Activated T-cell treated with anti-CD3 and anti-CD28 coated beads, Interleukin-2, amount 50 U/mL, for 1 hour (primary cell): ENCODE measurements at places on chromosomes 1 and 21.

DNA sequence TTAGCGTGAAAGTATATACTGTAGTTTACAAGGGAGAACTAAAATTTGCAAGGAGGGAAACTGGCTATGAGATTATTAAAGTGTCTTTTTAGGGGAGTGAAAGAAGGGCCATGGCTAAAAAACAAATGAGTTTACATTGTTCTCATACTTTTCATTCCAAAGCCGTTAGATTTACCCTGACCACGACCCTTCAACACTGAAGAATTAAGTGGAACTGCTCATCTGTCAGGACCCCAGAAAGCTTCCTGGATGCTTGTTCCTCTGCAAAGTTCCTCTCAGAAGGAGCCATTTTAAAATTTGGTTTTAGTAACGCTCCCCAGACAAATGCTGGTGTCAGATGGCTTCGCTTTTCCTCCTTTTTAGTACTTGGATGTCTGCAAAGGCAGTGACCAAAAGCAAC lies 82.7 kb upstream of the ZBTB18 start:
- no peak for DNase-seq

GRCh38 chr1:226121587-226122400 lies 59.3 kb downstream of the H3-3A start:
- peak; percentile 83 for DNase-seq

DNA sequence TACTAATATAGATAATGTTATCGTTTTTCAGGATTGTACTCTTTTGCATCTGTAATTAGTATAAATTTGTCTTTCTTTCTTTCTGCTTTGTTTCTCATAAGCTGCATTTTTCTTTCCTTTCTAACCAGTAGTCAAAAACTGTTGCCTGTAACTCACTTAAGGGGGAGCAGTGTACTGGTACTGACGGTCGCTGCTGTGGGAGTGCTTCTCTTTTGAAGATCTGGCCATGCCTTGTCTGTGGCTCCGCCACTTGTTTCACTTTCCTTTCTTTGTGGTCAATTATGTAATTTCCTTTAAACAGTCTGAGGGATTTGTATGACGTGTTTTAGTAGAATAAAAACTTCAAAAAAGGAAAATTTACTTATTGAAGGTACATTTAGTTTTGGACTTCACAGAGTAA lies 37.0 kb downstream of the MIA3 start:
- DNase-seq = peak; percentile 64

DNA sequence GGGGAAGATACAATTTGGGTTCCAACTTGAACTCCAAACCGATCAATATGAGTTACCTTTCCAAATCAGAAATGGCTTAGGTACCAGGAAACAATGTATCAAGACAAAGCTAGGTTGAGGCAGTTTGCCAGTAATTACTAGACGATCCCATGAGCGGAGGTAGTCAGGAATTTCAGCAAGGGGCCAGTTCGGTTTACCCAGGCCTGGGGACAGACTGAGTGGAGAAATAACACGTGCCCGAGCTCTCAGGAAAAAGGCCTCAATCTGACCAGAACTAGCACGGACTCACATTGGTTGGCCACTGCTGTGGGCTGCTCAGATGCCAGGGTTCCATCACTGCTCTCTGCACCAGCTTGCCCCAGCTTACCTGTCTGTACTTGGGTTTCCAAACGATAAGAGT lies 15.3 kb downstream of the CLSTN1 start:
- no peak for DNase-seq

- no peak for DNase-seq
These were observed 738 bp upstream of the TRIM11 start for GRCh38 chr1:228407106-228408040.

GRCh38 chr1:202235856-202236837 lies 42.5 kb downstream of the LGR6 start:
- peak; percentile 67 for DNase-seq

DNA sequence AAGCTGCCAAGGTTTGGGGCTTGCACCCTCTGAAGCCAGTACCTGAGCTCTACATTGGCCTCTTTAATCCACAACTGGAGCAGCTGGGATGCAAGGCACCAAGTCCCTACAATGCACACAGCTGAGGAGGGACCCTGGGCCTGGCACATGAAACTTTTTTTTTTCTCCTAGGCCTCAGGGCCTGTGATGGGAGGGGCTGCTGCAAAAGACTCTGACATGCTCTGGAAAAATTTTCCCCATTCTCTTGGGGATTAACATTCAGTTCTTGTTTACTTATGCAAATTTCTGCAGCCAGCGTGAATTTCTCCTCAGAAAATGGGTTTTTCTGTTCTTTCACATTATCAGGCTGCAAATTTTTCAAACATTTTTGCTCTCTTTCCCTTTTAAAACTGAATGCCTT lies 1072.2 kb downstream of the BRINP3 start:
- DNase-seq = no peak

GRCh38 chr1:178330848-178331497 lies 165.8 kb downstream of the CLEC20A start:
- DNase-seq = no peak

- DNase-seq = peak; percentile 81
These were observed 29.9 kb upstream of the RPTN start for GRCh38 chr1:152188673-152189591.

DNA sequence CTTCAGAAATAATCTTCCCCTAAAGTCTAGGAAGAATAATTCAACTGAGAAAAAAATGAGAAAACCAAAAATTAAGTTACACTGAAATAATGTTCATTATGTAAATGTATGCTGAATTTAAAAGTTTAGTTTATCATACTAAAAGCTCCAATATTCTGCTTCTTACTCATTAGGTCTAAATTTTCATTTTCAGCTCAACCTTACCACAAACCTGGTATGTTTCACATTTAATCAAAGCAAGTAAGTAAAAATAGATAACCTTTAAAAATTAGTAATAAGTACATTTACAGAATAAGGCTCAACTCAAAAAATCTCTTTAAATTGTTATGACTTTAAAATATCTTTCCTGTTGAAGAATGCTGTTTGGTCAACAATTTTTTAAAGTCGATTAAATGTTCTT lies 15.0 kb downstream of the BTG3 start:
- no peak for DNase-seq

DNA sequence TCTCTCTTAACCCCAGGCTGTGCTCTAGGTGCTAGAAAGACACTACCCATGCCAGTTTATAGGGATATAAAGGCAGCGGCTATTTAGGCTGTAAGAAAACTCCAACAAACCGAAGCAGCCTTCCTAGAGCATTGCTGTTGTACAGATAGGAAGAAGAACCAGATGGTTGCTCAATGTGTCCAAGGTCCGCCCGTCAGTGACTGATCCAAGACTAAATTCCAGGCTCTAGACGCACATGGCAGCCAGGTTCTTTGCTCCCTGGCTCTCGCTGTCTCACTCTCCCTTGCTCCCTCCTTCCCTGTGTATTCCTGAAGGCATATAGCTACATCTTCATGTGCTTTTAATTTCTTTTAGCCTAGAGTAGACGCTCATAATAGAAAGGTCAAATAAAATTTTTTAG lies 303.4 kb downstream of the KIF26B start:
- no peak for DNase-seq

GRCh38 chr1:197336571-197336970 lies 68.5 kb downstream of the CRB1 start:
- DNase-seq = no peak

DNA sequence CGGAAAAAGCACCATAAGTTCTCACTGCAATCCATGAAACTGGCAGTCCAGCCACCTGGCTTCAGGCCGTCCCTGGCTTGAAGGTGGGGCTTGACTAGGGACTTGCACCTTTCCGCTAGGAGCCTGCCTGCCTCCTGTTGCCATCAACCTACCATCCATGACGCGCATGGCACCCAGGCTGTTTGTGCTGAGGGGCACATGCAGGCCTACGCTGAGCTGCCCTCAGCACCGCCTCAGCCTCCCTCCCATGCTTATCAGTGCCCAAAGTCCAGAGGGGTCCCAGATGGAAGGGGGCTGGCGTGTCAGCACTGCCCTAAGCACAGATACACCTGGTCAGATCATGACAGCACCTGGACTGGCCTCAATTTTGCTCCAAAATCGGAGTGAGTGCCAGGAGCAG lies 190.2 kb upstream of the LYPLAL1 start:
- no peak for DNase-seq

GRCh38 chr1:39635871-39636210 lies 3.6 kb downstream of the HEYL start:
- DNase-seq = no peak

- no peak for DNase-seq
These were observed at the start of gene C4BPB for GRCh38 chr1:207088701-207089626. Gene C4BPB, plus strand, starts transcription at chr1:207088860. Its CDS starts 672 bp downstream, at chr1:207089532.

GRCh38 chr1:204647114-204647804 lies 38.3 kb downstream of the LRRN2 start:
- no peak for DNase-seq

DNA sequence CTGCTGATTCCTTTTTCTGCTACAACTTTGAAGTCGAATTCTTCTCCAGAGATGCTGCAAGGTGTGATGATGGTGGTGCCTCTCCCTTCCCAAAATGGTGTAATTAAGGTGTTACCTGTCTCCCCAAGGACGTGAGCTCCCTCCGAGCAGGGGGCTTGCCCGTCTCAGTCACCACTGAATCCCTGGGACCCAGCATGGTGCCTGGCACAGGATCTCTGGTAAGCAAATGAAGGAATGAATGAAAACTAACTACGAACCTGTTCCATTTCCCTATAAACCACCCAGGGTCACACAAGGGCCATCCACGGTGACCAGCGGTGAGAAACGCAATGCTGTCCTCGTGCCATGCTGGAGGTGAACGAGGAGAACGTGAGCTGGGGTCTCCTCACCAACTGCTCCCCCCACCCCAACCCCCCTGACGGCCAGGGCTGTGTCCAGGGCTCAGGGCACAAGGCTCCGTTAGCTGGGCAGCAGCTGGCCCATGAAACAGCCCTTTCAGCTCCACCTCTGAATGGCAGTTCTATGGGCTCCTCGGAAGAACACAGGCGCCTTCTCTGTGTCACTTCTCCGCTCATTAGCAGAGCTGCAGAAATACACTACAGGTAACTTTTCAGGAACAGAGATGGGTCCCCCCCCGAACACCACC lies 2.2 kb upstream of the MATN1 start:
- no peak for DNase-seq

DNA sequence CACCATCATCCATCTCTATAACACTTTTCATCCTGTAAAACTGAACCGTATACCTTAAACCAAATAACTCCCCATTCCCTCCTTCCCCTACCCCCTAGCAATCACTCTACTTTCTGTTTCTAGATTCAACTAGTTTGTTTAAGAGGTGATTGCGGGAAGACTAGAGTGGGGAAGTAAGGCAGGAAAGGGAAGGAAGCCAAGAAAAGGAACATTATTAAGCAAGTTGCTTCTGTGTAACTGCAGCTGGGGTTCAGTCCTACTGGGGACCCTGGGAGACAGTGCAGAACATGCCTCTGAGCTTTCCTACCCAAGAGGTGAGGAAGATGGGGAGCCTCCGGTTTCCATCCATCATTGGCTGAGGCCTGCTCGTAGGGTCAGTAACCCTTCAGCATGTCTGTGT lies 28.9 kb upstream of the H3-3A start:
- no peak for DNase-seq

GRCh38 chr1:77276941-77277340 lies 4.9 kb upstream of the AK5 start:
- no peak for DNase-seq

GRCh38 chr1:25944986-25945385 lies 38.8 kb upstream of the STMN1 start:
- DNase-seq = no peak

GRCh38 chr1:219271818-219272535 lies 98.3 kb downstream of the LYPLAL1 start:
- DNase-seq = no peak

GRCh38 chr1:200048244-200048643 lies 20.7 kb downstream of the NR5A2 start:
- no peak for DNase-seq

DNA sequence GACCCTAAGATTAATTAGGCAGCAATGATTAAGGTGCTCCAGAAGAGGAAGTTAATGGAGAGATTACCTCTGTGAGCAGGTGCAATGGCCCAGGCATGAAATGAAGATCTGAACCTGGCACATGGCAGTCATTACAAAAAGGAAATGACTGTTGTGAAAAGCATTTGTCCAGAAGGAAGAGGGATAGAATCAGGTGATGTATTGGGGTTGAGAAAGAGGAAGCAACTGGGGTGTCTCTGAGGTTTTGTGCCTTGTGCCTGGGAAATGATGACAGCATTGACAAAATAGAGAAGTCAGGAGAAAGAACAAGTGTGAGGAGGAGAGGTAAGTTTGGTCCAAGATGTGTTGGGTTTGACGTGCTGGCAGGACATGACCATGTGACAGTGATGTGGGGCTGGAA lies 5.6 kb downstream of the CRCT1 start:
- no peak for DNase-seq

DNA sequence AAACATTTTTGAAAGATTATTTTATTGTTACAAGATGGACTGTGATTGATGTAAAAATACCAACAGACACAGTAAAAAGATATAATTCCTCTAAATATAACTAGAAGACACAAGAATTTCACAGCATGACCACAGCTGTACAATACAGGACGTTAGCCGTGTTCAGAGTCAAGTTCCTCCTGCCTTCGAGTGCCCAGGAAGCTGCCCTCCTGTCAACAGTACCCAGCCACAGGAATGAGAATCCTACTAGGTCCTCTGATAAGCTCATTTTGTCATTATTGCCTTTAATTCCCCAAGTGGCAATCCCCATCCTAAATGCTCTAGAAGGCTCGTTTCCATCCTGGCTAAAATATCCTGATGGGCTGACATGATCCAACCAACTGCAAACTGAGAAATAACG lies 16.4 kb upstream of the CAPN2 start:
- DNase-seq = no peak

GRCh38 chr1:47393141-47393540 lies 22.9 kb upstream of the FOXE3 start:
- no peak for DNase-seq

- no peak for DNase-seq
These were observed 9.8 kb upstream of the USP25 start for GRCh38 chr21:15719976-15720375.

DNA sequence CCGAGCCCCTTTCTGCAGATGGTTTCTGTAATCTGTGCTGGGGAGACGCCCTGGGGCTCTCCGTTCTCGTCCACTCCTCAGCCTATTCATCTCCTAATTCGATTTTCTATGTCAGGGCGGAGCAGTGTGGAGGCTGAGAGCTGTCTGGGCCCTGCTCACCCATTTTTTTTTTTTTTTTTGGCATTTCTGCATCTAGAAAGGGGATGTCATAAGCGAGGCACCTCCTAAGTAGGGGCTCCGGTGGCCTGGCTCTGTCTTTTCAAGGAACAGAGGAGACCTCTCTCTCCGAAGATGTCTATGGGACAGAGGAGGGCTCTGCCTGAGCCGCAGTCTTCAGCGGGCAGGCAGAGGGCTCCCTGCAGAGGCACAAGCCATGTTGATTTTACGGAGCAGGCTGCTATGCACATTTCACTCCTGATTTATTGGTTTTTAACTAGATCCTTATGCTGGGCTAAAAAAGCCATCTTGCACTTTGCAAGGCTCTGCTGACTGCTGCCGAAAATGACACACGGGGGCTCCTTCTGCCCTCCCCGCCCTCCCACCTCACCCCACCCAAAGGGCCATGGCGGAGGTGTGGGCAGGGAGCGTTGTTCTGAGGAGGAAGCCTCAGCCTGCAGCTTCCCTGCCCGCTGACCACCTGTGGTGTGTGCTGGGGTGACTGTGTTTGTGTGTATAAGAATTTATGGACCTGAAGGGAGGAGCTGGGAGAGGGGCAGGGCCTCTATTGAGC lies 71.0 kb downstream of the FOXD2 start:
- no peak for DNase-seq
